ENCODE measurements at places on chromosomes 1 and 21. TPM values are rescaled to one million over a fixed set of nuclear protein-coding genes. Genes with fewer than 3 reads are reported as not detected.
A peak's percentile ranks its signal among the peaks of the same experiment; 100 is the strongest.

DNA sequence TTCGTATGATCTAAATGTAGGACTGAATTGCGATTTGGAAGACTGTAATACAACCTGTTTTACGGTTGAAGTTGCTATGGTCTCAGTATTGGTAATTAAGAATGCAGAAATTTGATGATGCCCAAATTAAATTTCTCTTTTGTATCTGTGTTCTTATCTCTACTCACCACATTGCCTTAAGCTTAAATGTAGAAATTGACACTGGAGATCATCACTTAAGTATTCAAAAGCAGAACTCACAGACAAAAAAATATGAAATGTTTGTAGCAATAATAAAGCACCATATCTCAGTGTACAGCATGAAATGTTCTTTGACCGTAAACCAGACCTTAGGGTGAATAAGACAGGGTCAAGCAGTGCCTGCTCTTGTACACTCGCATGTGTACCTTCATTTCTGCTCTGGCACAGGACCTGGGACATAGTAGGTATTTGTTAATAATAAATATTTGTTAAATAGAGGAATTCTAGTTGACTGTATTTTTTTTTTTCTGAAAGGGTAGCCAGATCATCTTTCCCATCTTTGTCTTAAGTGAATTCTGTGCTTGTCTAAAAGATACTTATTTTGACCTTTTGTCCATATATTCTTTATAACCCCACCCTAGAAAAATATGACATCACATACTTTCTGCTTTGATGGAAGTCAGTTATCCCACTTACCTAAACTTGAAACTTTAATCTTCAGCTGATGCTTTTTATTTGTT is 1.5 kb downstream of the CDC7 start:
- no peak for DNase-seq

DNA sequence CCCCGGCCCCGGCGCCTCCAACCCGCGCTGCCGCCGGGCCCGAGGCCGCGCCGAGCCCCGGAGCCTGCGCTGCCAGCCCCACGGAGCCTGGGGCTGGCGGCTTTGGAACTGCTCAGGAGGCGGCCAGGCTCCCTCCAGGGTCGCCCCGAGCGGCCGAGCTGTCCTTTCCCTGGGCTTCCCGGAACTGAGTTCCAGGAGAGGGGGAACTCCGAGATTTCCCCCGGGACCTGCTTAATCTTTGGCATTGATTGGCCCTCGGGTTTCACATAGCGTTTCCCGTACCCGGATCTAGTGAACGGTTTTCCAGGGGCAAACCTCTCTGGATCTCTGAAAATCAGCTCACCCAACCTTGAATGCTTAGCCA is 504 bp downstream of the H6PD start:
- no peak for DNase-seq

DNA sequence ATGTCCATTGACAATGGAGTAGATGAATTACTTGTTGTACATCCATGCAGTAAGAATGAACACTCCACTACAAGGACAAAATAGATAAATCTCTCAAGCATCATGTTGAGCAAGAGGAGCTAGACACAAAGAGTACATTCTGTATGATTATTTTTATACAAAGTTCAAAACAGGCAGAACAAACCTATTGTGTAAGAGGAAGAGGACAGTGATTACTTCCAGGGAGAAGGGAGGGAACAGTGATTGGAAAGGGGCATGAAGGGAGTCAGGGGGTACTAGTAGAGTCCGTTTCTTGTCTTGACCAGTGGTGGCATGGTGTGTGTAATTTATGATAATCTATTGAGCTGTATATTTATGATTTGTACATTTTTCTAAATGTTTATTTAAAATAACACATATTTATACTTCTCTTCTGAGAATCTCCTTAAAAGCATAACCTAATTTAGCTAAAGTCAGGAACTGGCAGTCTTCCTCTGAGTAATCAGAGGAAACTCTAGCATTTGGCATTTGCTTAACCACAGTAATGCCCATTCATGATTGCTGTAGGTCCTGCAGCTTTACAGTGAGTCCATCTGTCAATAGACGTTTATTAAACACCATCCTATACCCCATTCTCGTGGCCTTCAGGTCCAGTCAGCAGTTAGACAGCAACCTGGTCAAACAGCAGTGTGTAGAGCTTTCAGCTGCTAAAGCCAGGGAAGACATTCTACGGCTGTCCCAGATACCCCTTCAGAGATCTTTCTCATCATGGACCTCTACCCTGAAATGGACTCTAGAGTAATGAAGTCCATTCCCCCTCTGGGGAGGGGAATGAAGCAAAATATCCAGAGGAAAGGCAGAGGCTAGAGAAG is 114.1 kb upstream of the GALNT2 start:
- no peak for DNase-seq

DNA sequence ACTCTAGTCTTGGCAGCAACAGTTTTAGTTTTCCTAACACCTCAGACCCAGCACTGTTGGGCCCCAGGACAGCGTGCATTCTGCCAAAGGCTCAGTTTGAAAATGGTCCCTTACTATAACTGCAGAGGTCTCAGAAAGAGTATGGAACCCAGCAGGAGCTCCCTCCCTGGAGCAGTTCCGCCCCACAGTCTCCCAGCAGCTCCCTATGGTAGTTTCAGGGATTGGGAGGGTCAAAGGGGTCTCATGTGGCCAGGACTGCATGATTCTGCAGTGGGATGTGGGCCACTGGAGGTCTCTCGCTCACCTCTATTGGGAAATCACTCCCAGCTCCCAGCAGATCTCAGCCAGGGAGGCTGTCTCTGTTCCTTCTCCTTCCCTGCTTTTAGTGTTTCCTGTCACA is 12.3 kb downstream of the LY9 start:
- DNase-seq, result no peak

DNA sequence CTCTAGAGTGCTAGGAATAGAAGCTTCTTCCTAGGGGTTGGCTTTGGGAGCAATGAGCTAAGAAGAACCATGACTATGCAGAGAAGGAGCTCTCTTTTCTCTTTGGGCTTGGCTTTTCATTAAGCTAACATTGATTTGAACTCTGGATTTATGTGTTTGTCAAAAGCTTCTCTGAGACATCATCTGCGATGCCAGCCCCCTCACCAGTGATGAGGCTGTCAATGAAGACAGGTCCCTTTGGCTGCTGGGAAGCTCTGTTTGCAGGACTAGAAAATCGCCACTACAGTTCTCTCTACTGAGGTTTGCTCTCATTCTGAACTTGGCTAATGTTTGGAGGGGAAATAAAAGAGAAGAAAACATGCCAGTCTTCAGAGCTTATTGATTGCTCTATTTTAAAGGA is 185.0 kb downstream of the PCP4 start:
- no peak for DNase-seq

Gene TRAF3IP3
- total RNA-seq, result not detected

- DNase-seq, result no peak
Observed at GRCh38 chr1:26706315-26706714, 10.5 kb downstream of the ARID1A start.

- DNase-seq, result no peak
Observed at GRCh38 chr1:210647406-210648333, 319.0 kb downstream of the HHAT start.

DNA sequence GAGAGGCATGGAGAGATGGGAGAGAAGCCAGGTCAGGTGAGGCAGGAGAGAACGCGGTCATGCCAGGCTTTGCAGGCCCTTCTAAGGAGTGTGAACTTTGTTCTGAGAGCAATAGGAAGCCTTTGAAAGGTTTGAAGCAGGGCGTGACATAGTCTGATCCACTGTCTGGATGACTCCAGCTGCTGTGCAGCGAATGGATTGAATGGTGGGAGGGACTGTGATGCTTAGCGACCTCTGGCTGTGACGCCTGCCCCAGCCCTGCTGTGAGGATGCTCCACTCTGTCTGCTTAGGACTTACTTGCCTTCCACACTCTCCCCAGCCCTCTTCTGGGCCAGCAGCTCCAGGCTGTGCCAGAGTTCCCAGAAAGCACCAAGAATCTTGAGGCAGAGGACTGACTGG is 41.8 kb upstream of the POU3F1 start:
- DNase-seq, result no peak

Gene DUSP12
- 38.1 TPM for total RNA-seq

GRCh38 chr1:246004301-246004700 is 502.8 kb downstream of the SMYD3 start:
- no peak for DNase-seq

DNA sequence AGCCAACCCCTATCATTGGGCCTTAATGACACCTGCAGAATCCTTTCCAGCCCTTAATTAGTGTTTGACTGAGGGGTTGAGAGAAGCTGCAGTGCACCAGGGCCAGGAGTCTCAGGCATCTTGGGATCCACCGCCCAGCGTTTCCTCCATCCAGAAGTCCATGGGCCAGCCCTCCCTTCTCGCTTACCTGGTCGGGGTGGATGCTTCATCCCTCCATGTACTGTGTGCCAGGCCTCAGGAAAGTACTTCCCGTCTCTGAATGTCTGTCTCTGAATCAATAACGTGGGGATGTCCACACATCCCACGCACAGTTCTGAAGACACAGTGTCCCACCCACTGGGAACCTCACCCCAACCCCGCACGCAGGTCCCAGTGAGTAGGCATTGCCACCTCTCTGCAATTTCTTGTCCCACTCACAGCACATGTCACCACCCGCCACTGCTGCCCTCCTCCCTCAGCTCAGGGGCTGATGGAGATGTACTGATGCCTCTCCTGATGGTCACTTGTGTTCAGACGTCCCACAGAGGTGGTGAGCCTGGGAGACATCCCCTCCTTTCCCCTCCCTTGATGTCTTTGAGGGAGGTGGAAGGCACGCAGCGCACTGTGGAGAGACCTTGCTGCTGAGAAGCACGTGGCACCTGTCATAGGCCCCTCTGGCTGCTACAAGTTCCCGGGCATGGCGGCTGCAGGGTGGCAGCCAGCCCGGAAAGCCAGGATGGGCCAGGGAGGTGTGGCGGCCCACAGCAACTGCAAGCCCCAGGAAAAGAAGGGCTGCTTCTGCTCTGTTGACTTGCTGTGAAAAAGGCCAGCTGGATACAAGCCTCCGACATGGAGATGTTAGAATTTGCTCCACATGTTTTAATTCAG is 29.4 kb upstream of the PRSS38 start:
- DNase-seq, result peak; percentile 47

Gene CHI3L2
- not detected for total RNA-seq

GRCh38 chr1:235881930-235882700 is 15.4 kb upstream of the LYST start:
- no peak for DNase-seq

GRCh38 chr21:41638201-41638790 is 128.6 kb downstream of the RIPK4 start:
- no peak for DNase-seq

DNA sequence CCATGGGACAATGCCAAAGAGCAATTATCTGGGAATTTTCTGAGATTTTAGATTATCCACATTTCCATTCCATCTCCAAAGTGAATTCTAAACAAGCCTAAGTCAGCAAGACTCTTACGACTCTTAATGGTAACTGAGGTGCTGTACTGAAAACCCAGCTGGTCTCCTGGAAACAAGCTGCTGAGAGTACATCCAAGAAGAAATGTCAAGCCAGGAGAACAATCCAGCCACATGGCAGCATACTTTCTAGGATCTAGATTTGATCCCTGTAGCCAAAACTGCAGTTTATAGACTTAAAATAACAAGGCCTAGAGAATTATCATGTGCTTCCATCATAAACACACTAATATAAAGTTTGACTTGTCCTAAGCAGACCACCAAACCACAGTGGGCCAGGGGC is 45.8 kb downstream of the KCNH1 start:
- DNase-seq, result no peak

Gene TNFRSF8
- total RNA-seq, result 16.0 TPM

Gene SESN2
- total RNA-seq, result 36.0 TPM

DNA sequence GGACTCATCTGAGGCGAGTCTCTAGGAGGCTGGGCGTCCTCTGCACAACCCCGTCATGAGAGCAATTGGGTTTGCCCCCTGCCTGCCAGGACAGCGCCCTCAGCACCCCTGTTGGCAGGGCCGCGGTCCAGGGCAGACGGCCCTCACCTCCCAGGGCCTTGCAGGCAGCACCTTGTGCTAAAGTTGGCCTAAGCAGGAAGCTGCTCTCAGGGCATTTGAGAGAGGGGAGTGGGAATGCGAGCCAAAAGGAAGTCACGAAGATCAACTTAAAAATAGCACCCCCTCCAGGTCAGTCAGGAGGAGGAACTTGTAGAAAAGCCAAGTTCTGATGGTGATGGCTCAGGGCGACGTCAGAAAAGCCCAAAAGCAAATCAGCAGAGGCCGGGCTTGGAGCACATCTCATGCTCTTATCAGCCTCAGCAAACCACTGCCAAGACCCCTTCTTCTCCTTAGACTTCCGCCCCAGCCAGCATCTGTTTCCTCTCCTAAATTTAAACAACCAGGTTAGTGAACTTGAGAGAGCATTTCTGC is 12.6 kb upstream of the ADORA3 start:
- peak; percentile 78 for DNase-seq

Gene SPRR5
- total RNA-seq, result not detected

- DNase-seq, result no peak
Observed at GRCh38 chr1:208030288-208031091, 119.6 kb upstream of the CD34 start.

- DNase-seq, result no peak
Observed at GRCh38 chr1:238384381-238384780, 493.7 kb upstream of the ZP4 start.

DNA sequence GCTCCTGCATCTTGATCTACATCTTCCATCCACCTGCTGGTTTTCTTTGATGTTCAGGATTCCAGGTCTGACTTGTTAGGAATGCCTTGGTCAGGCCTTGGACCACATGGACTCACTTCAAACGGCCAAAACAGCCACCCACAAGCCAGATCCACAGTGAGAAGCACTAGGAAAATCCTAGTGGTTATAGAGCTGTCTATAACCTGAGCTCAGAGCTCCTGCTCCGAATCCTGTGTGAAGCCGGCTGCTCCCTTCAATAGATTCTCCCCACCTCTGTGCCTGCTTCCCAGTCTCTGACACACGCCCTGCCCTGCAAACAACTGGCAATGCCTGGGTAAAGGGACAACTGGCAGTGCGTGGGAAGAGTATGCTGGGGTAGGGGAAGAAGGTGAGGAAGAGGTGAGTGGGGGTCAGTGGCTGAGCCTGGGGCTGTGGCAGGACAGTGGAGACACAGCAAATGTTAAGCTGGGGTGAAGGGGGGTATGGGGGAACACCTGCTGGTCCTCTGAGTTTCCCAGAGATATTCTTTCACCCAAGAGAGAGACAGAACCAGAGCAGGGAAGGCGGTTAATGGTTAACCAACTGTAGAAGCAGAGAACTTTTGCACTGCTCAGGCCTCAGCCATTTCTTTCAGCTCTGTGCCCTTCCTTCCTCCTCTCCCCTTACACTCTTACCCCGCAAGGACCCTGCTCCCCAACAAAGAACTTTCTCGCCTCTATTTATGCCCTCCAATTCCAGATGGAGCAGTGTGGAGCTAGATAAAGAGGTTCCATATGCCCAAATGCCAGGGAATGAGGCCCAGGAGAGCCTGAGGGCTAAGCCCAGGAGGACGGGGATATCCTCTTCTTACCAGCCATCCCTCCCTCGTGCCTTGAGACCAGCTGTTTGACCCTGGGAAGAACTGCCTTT is 4.5 kb downstream of the PLXNA2 start:
- no peak for DNase-seq

Gene SPRR1B
- not detected for total RNA-seq

- peak; percentile 18 for DNase-seq
Observed at GRCh38 chr1:108327534-108328466, 83.9 kb upstream of the NBPF4 start.

DNA sequence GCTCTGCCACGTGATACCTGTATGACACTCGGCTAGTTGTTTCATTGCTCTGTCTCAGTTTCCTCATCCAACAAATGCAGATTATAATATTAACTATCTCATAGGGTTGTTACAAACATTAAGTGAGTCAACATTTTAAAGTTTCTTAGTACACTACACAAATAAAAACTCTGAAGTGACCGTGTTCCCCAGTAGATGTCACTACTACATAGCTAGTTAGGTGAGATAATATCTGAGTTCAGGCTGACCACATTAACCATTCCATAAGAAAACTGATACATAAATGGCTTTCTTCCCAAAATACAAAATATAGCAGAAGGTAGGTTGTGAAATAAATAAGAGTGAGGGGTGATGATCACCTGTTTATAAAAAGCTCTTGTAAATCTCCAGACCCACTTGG is 214.1 kb downstream of the NUF2 start:
- no peak for DNase-seq
